Left ventricle myocardium inferior (tissue), 1 donor: ENCODE measurements at places on chromosomes 4 and X. TPM values are rescaled to one million over a fixed set of nuclear protein-coding genes. Genes with fewer than 3 reads are reported as not detected.

IL15 gene
- total RNA-seq = 2.2 TPM

GLRB gene
- total RNA-seq = 12.0 TPM

DNA sequence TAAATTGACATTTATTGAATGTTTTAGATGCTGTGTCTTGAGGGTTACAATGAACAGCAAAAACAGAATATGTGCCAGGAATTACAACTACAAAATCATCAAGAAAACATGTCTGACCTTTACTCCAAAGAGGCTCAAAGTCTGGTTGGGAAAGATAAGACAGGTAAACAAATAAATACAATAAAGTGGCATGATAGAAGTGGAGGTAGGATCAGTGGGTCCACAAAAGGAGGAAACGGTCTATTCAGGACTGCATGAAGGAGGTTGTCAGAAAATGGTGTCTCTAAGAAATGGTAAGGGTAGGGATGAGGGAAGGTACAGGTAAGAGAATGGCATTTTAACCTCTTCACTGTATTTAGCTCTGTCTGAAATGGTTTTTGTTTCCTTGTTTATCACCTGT is 3.8 kb downstream of the ARHGEF38 start:
- peaks cover 2% of the 10 kb centered on the region for H3K4me1 ChIP-seq
- H3K36me3 ChIP-seq = no peaks in the 10 kb centered on the region
- H3K27me3 ChIP-seq = no peaks in the 10 kb centered on the region
- DNase-seq = no peak
- no peak overlapping the region for H3K27ac ChIP-seq

DNA sequence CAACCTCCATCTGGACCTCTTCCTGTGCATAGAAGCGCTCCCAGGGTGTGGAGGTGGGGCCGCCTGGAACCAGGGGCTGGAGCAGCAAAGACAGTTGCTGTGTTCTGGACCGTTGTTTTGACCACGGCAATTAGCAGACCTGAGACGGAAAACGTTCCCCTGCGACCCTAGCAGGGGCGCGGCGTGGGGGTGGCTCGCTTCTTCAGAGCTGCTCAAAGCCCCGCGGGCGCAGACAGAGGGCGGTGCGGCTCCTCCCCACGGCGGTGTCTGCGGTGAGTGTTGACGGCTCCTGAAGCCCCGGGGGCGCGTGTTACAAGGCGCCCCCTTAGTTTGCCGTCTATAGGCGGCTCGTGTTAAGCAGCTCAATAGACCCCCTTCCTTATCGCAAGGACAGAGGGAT is 79.2 kb downstream of the TRIML1 start:
- H3K4me3 ChIP-seq = no peak overlapping the region
- DNase-seq = no peak
- no peaks in the 10 kb centered on the region for H3K4me1 ChIP-seq
- H3K27me3 ChIP-seq = peaks cover 11% of the 10 kb centered on the region

- H3K4me3 ChIP-seq = no peak overlapping the region
- peaks cover 35% of the 10 kb centered on the region for H3K4me1 ChIP-seq
- no peak for DNase-seq
- H3K27ac ChIP-seq = no peak overlapping the region
Measured at GRCh38 chr4:108833046-108833445, 70.2 kb upstream of the ETNPPL start.

RIBC1 gene
- 0.49 TPM for total RNA-seq

DNA sequence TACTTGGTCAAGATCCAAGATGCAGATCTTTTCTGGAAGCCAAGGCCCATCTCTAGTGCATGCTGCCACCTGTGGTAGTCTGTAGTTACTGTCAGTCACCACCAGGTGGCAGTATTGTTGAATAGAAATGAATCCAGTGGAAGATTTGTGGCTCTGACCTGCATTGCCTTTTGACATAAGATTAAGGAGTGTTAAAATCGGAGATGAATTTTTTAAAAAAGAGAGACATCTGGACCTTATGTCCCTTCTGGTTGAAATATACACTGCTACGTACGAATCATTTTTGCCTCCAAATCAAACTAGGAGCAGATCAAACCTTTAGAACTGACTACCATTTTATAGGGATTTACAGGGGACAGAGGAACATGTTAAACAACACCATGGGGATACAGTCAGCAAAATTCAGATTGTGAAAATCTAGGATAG is 46.9 kb upstream of the RHOH start:
- H3K27me3 ChIP-seq = no peaks in the 10 kb centered on the region
- no peak overlapping the region for H3K4me3 ChIP-seq
- no peaks in the 10 kb centered on the region for H3K36me3 ChIP-seq
- no peak overlapping the region for H3K27ac ChIP-seq
- DNase-seq = peak; percentile 19

- H3K4me1 ChIP-seq = no peaks in the 10 kb centered on the region
- no peak overlapping the region for H3K27ac ChIP-seq
- DNase-seq = no peak
- no peaks in the 10 kb centered on the region for H3K36me3 ChIP-seq
- no peak overlapping the region for H3K4me3 ChIP-seq
- H3K27me3 ChIP-seq = no peaks in the 10 kb centered on the region
Measured at GRCh38 chr4:122104184-122104583, 47.9 kb upstream of the BLTP1 start.

- no peaks in the 10 kb centered on the region for H3K27me3 ChIP-seq
- no peak for DNase-seq
- no peak overlapping the region for H3K4me3 ChIP-seq
- H3K36me3 ChIP-seq = no peaks in the 10 kb centered on the region
- H3K4me1 ChIP-seq = no peaks in the 10 kb centered on the region
Measured at GRCh38 chr4:161189286-161190134, 974.3 kb downstream of the FSTL5 start.

DNA sequence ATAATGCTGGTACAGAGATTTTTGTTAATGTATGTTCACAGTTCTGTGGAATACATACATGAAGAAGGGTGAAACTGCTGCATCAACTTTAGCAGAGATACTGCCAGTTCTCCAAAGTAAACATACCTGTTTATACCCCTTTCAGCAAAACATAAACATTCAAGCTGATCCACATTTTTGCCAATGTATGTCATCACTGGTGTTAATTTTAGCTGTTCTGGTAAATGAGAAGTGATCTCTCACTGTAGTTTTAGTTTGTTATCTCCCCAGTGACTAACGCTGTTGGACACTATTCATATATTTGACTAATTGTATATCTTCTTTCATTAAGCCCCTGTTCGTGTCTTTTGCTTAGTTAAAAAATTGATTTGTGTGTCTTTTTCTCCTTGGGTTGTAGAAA is 82.0 kb downstream of the HAUS3 start:
- no peak overlapping the region for H3K4me3 ChIP-seq
- H3K27ac ChIP-seq = no peak overlapping the region
- H3K36me3 ChIP-seq = no peaks in the 10 kb centered on the region
- H3K4me1 ChIP-seq = no peaks in the 10 kb centered on the region

DNA sequence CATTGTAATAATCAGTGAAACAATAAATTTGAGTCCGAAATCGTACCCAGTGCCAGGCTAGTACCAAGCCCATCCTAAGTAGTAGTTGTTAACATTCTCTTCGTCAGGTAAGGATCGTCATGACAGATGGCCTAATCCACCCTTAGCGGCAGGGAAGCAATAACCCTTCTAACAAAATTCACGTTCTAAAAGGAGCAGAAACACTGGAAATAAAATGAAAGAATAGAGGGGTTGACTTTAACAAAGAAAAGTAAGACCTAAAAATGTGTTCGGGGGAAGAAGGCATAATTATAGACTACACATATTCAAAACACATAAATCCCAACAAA is 142.7 kb downstream of the CPEB2 start:
- H3K4me1 ChIP-seq = peaks cover 60% of the 10 kb centered on the region
- H3K27me3 ChIP-seq = no peaks in the 10 kb centered on the region
- no peak overlapping the region for H3K4me3 ChIP-seq
- no peak for DNase-seq
